KBM-7 (cell line): ENCODE measurements at places on chromosomes 1 and 21.

DNA sequence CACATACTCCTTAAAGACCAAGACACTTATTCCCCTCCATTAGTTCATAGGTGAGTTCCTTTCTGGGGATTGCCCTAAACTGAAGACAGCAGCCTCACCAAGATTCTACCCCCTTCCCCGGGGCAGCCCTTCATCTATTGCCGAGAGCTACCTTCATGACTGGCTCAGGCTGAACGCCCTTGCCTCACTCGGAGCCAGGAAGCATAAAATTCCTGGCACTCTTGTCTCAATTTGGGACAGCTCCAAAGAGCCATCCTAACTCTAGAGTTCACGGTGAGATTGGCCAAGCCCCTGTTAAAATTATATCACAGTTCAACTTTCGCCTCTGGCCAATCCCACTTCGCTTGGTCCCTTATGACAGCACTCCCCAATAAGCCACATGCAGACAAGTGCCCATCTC is 113.0 kb upstream of the PROX1 start:
- no peak for DNase-seq

DNA sequence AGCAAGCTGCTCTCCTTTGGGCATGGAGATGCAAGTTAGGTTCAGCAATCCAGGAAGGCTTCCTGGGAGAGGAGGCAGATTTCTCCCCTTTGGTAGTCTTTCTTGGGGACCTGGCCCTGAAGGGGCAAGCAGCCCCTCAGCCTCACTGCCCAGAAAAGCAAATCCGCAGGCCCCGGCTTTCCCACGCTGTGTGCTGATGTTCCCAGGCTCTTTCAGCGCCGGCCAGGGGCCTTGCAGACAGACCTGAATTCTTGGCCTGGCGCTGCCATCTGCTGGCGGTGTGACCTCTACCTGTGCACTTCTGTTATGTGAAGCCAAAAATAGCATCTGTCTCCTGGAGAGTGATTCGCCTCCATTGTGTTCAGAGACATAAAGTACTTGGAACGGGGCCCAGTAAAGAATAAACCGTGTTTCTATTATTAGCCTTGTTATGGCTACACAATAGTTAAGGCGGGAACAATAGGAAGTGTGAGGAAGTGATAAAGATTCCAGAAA is 64.8 kb downstream of the ALPL start:
- DNase-seq, result peak; percentile 60

DNA sequence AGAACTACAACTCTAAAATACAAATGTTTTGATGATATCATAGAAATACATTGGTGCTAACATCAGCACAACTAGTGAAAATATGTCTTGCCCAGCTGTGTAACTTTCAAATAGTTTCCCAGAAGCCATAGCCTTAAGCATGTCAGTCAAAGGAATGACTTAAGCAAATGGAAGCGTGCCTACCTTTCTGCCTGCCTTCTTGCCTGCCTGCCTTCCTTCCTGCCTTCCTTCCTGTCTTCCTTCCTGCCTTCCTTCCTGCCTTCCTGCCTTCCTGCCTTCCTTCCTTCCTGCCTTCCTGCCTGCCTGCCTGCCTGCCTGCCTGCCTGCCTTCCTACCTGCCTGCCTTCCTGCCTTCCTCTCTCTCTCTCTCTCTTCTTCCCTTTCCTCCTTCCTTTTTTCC is 104.0 kb downstream of the PBX1 start:
- no peak for DNase-seq

DNA sequence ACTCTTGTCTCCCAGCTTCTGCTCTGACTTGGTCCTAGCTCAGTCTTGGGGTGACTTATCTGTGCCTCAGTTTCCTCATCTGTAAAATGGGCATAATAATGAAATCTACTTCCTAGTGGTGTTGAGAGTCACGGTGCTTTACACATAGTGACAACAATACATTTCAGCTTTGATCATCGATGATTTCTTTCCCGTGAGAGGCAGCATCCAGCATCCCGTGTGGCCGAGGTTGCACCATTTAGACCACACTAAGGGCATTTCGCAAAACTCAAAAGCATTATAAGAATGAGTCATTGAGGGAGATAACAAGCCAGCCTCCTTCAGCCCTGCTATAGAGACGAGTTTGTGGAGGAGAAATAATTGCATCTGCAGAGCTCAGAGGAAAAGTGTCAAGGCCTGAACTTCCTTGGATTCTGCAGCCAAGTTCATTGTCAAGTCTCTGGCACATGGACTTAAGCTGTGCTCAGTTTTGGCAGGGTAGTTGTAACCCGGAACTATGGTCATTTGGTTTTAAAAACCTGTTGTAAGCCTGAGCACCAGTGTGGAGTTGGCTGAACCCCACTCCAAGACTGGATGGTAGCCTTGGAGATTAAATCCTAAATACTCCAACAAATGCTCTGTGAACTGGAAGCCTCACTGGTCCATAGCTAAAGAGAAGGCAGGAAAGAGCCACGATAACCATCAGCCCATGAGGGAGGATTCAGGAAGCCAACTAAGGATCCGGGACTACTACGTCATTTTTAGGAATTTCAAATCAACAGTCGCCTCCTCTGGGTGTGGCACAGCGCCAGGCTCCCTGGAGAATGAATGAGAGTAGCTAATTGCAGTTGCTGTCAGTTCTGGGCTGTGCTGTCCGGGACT is 64.2 kb downstream of the TCP10L start:
- DNase-seq, result no peak

DNA sequence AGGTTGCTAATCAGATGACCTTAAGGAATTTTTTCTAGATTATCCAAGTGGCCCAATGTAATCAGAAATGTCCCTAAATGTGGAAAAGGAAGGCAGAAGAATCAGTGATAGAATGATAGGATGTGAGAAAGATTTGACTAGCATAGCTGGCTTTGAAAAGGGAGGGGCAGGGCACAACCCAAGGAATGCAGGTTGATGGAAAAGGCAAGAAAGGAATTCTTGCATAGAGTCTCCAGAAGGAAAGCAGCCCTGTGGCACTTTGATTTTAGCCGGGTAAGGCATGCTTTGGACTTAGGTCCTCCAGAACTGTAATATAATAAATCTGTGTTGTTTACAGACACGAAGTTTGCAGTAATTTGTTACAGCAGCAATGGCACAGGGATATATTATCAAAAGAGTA is 375.7 kb upstream of the B3GALT2 start:
- DNase-seq, result no peak

DNA sequence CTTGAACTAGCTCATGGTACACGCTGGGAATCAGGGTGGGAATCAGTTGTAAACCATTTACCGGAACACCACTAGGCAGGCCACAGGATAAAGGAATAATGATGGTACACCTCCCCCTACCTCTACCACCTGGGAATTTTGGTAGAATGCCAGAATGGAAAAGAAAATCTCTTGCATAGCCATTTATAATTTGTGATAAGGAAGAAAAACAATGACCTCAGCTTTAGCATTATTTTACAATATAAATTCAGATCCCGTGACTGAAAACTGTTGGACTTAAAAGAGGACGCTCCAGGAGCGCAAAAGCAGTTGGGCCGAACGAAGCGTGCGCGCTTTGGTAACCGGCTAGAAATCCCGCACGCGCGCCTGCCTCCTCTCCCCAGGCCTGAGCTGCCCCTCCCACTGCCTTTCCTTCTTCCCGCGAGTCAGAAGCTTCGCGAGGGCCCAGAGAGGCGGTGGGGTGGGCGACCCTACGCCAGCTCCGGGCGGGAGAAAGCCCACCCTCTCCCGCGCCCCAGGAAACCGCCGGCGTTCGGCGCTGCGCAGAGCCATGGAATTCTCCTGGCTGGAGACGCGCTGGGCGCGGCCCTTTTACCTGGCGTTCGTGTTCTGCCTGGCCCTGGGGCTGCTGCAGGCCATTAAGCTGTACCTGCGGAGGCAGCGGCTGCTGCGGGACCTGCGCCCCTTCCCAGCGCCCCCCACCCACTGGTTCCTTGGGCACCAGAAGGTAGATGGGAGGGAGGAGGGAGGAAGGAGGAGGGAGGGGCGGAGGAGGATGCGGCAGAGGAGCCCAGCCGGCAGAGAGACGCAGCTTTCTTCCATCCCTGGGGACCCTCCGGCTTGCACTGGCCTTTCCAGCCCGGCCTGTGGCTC is at the start of gene CYP4X1:
CYP4X1 (plus strand) TSS at position 402 of the 873 bp plus-strand sequence; CDS start at position 551, 149 bp downstream.
- DNase-seq, result no peak

DNA sequence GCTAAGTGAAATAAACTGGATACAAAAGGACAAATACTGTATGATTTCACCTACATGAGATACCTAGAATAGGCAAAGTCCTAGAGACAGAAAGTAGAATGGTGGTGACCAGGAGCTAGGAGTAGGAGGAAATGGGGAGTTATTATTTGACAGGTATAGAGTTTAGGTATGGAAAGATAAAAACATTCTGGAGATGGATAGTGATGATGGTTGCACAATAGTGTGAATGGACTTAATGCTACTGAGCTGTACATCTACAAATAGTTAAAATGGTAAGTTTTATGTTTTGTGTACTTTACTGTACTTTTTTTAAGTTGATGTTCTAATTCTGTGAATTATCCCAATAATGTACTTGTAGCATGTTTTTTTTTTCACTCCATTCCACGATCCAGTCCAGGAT is 59.5 kb upstream of the RALGPS2 start:
- DNase-seq, result no peak

DNA sequence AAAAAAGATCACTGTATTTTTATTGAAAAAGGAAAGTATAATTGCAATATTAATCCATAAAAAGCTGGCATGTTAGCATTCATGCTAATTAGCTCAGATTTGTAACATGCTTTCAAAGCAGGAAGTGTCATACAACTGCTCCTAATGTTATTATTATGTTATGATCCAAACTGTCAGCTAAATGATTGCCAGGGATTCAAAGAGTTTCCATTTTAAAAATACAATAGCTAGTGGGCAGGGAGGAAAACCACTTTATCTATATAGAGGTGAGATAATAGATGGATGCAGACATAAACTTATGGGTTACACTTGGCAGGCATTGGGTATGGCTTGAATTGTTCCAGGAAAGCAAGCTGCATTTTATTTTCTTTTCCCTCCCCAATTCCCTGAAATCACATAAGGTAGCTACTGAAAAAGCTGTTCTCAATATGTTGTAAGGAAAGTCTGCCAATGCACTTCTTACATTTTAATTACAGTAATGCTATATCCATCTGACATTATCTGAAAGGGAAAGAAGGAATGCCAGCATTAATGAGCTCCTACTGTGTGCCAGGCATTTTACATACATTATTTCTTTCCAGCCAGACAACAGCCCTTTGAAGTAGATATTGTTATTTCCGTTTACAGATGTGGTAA is 9.8 kb upstream of the MYSM1 start:
- DNase-seq, result no peak

- no peak for DNase-seq
These were observed 468.4 kb upstream of the C1orf87 start for GRCh38 chr1:60541831-60542532.

DNA sequence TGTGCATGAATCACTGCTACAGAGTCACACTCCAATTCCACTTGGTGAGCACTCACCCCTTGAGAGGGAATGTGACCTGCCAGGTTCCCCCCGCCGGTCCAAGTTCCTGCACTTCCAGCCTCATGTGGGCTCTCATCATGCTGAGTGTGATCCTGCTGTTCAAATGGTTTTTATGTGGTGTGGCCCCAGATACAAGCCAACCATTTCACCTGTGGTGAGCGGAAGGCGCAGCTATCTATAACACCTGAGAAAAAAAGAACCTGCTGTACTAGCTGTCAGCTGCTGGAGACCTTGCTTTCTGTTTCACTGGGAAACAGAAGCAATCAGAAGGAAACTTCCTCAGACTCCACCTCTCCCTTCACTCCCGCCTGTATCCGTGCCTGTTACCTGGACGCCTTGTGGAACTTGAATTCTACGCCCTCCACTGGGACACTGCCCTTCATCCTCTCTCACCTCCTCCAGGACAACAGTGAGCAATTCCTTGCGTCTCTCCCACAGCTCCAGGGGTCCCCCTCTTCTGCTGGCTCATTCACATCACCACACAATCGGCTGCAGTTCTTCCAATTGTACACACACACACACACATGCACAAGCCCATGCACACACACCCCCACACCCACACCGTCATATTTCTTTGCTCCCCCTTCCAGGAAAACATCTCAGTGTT is 64.4 kb upstream of the RPL11 start:
- no peak for DNase-seq

GRCh38 chr21:44421901-44422840 is 33.1 kb upstream of the LRRC3 start:
- no peak for DNase-seq

DNA sequence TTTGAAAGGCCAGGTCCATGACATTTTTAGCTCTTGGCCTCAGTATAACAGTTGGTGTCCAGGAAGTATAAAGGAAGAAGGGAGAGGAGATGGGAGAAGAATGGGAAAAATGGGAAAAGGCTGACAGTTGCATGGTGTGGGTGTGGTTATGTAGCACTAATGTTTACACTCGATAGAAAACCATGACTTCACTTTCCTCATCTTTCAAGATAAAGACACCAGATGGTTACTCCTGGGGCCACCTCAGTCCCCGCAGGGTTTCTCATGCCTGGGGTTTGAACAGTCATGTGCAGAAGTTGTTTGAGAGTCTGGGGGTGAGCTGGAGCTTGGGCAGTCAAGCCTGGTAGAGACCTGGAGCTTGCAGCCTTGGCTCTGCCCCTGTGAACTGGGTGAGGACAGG is 7.9 kb downstream of the PGBD2 start:
- DNase-seq, result no peak

DNA sequence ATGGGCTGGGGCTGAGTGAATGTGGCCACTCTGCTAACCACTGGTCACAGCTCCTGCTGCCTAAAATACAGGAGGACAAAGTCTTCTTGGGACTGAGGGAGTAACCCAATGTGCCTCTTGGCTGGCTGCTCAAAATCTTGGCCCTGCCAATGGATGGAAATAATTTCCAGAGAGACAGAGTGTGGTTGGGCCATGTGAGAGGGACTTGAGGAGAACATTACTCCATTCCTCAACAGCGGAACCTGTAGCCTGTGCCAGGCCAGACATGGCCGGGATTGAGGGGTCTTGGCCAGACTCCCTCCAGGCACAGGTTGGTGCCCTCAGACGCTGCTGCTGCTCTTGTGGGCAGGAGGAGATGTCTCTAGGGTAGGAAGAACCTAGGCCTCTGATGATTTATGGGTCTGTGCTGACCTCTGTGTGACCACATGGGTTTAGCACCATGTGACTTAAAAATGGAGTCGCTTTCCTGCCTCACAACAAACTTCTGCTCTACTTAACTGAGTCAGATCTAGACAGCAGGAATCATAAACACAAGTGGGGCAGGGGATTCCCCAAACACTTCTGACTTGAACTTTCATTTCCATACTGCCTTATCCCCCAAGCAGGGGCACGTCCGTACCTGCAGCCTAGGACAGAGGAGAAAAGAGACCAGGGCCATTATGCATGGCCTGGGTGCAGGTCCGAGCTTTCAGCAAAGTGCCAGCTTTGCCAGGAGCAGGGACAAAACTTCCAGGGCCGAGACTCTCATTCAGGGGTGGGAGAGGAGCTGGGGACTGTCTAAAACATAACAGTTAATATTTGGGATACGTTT is 79.2 kb downstream of the CD34 start:
- DNase-seq, result no peak

GRCh38 chr1:218474128-218474527 is 129.0 kb downstream of the TGFB2 start:
- DNase-seq, result peak; percentile 6

GRCh38 chr21:35338281-35338680 is 289.2 kb upstream of the RUNX1 start:
- no peak for DNase-seq

- DNase-seq, result no peak
These were observed 14.8 kb upstream of the HEYL start for GRCh38 chr1:39654291-39654690.

GRCh38 chr21:46061518-46061917 is 36.4 kb upstream of the COL6A2 start:
- no peak for DNase-seq
